Activated naive CD4-positive, alpha-beta T cell treated with anti-CD3 and anti-CD28 coated beads, Interleukin-2, amount 50 U/mL, for 72 hours (primary cell): ENCODE measurements at places on chromosomes 11 and 22.

- DNase-seq: no peak
Measured at GRCh38 chr11:61534025-61534932, 25.7 kb downstream of the LRRC10B start.

DNA sequence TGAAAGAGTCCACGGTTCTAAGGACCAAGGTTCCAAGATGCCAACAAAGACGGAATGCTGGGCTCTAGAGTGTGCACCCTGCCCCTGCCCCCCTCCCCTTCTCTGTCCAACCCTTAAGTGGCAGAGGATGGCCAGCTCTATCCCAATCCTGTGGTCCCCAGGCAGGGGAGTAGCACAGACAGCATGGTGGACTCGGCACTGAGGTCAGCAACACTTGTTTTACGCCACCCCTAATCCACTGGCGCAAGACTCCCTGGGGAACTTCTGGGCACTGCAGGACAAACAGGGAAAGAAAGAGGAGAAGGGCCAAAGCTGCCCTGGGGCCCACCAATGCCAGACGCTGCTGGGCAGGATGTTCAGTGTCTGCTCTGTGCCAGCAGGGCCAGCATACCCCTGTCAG, 18.9 kb downstream of the GDPD5 start:
- no peak for DNase-seq

DNA sequence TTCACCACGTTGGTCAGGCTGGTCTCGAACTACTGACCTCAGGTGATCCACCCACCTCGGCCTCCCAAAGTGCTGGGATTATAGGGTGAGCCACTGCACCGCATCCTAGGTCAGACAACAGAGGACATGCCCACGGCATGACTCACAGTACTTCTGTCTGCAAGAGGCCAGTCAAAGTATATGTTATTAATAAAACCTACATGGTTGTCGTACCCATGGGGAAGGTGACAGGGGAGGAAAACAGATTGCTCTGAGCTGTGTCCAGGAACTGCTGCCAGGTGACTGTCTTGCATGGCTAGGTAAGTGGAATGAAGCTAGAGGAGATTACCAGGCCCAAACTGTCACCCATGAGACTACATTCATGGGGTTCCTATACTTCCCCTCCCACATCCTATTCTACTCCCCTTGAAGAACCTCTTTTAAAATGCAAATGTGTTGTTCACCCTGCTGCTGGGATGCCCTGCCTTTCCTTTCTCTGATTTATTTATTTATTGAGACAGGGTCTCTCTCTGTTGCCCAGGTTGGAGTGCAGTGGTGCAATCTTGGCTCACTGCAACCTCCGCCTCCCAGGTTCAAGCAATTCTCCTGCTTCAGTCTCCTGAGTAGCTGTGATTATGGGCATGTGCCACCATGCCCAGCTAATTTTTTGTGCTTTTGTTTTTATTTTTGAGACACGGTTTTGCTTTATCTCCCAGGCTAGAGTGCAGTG, 2.0 kb upstream of the NLRX1 start:
- no peak for DNase-seq

GRCh38 chr11:34379079-34379478, 21.3 kb upstream of the ABTB2 start:
- DNase-seq: no peak

- DNase-seq: no peak
Measured at GRCh38 chr22:42639541-42640241, 710 bp downstream of the ATP5MGL start.
